ENCODE measurements at places on chromosomes 3 and 15.

GRCh38 chr3:129161860-129162271 is 1.0 kb upstream of the ISY1 start:
- DNase-seq = peak; percentile 52

- no peak for DNase-seq
Measured at GRCh38 chr3:118912188-118912587, 122.5 kb downstream of the IGSF11 start.

DNA sequence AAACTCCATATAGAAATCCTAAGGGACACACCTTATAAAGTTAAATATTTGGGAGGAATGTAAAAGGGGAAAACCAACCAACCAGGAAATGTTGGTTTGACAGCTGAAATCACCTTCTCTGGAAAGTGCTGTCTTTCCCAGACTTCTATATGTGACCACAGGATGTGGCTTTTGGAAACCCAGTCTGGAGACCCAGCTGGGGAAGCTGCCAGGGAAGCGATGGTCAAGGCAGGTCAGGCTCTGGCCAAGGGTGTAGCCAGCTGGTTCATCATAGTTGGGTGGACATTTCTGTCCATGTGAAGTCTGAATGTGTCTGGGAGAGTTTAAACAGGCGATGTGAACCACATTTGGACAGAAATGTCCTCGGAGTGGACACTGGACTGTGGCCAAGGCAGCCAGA is 73.9 kb downstream of the ARNT2 start:
- no peak for DNase-seq

DNA sequence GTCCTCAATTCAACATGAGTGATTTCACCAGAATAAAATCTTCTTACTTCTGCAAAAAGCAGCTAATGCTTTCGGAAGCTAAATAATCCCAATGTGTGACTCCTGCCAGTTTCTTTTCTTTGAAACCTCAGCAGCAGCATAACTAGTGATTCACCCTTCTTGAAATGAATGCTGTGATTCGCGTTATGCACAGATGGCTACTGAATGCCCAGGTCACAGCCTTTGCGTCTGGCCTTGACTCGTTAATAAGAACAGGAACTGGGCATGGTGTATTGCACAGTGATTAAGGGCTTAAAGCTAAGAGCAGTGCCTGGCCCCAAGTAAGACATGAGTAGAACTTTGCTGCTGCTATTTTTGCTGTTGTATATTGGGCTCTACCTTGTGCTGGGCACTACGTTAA is 19.0 kb downstream of the CGNL1 start:
- peak; percentile 54 for DNase-seq

DNA sequence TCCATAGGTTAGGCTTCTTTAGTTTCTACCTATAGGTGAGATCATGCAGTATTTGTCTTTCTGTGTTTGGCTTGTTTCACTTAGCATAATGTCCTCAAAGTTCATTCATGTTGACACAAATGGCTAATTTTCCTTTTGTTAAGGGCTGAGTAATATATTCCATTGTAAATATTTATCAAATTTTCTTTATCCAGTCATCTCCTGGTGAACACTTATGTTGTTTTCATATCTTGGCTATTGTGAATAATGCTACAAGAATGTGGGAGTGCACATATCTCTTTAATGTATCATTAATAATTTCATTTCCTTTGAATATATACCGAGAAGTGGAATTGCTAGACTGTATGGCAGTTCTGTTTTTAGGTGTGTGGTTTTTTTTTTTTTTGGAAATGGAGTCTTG is 250.9 kb upstream of the SEMA6D start:
- peak; percentile 72 for DNase-seq

GRCh38 chr15:81410318-81410753 is 36.3 kb upstream of the TMC3 start:
- peak; percentile 78 for DNase-seq

- no peak for DNase-seq
Measured at GRCh38 chr15:96565266-96565665, 234.8 kb downstream of the NR2F2 start.

- DNase-seq = no peak
Measured at GRCh38 chr3:8656240-8656639, 11.6 kb upstream of the SSUH2 start.

GRCh38 chr3:17092583-17092933 is 207.8 kb downstream of the PLCL2 start:
- DNase-seq = no peak

DNA sequence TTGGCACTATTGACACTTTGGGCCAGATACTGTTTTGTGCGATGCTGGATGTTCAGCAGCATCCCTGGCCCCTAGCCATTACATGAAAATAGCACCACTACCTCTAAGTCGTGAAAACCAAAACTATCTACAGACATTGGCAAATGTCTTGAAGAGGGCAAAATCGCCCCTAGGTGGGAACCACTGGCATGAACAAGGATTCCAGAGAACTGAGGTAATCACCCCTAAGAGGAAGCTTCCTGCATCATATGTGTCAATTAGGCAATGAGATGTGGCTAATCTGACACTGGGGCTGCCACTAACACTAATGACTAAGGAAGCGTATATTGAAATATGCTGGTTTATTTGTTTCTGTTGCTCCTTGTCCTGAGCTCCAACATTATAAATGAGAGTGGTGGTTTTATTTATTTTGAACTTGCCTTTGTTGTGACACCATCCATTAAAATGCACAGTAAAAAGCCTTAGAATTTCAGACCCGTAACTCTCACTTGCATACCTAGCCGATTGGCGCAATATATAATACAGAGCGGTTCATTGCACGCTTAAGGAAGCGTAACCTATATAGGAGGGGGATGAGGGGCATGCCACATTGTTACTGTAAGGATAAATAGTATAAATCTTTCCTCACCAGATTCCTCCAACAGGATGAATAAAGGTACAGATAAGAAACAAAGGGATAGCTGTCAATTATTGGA is 299.8 kb upstream of the CNTN4 start:
- no peak for DNase-seq

DNA sequence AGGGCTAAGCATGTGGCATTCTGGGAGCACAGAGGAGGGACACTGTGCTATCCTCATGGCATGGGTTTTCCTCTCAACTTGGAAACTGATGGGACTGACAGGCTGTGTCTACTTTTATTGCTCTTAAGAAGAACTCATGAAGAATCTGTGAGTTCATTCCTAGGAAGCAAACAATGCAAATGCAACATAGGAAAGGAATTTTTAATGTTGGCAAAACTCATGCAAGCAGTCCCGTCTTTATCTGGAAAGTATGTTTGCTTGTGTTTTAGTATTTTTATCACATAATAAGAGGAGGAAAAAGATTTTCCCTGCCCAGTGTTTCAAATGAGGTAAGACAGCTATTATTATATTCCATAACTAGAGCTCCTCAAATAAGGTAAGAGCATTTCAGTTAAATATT is 89.7 kb downstream of the TRIM42 start:
- DNase-seq = no peak

DNA sequence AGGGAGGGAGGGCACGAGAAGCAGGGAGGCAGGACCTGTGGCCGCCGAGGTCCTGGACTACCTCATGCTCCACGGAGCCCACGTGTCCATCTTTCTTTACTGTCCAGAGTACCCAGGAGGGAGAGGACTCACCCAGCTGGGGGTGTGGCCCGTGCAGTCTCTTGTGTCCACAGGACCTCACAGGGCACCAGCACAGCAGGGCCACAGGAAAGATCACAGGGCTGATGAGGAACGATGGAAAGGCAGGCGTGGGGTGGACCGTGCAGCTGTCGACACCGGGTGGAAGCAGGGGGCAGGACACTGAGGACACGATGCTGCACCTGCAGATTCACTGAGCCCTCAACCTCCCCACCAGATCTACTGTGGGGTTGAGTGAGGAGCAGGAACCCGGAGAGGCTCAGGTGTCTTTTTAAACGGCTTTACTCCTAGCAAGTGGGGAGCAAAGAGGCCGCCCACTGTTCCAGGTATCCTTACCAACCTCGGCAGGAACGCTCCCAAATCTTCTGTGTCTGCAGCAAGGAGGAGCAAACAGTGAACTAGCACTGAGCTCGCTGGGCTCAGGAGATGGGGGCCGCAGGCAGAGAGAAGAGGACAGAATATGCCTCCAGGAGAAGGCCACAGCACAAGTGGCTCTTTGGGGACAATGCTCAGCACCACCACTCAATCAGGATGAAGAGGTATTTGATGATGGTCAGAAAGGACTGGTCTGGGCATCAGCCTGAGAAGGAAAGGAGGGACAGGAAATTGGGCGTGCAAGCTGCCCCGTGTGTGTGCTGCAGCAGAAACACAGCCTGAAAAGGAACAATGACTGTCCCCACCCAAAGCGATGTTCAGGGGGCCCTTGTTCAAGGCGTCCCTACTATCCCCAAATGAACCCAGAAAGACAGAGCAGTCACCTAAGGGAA is 198.8 kb downstream of the XXYLT1 start:
- no peak for DNase-seq

- no peak for DNase-seq
Measured at GRCh38 chr15:73142802-73143762, 90.8 kb downstream of the NEO1 start.

GRCh38 chr3:34851137-34851536 is 788.2 kb upstream of the ARPP21 start:
- DNase-seq = no peak

GRCh38 chr3:54888162-54888561 is 39.7 kb downstream of the LRTM1 start:
- DNase-seq = no peak

DNA sequence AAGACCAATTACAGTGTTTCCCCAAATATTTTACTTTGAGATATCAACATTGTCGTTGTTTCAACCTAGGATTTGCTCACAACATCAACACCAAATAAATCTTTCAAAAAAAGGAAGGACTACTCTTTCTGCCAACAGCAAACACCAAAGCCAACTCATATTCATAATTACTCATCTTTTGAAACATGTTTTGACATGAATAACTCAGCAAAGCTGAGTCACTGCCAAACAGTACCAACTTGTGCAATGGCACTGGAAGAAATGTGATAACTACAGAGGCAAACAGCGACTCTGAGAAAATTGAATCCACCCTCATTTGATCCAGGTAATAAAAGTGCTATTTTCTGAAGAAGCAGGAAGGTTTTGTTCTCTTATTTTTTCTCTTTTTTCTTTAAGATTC is 67.2 kb downstream of the PEX5L start:
- peak; percentile 2 for DNase-seq

- DNase-seq = peak; percentile 54
Measured at GRCh38 chr3:190058521-190059241, 62.0 kb downstream of the P3H2 start.

GRCh38 chr15:47363653-47364052 is 353.7 kb upstream of the SEMA6D start:
- no peak for DNase-seq

GRCh38 chr3:135895106-135895733 is 70.3 kb upstream of the PPP2R3A start:
- peak; percentile 91 for DNase-seq

GRCh38 chr3:136473716-136474326 is 223.7 kb downstream of the PCCB start:
- DNase-seq = no peak

- no peak for DNase-seq
Measured at GRCh38 chr3:147529551-147529950, 120.4 kb downstream of the ZIC1 start.

DNA sequence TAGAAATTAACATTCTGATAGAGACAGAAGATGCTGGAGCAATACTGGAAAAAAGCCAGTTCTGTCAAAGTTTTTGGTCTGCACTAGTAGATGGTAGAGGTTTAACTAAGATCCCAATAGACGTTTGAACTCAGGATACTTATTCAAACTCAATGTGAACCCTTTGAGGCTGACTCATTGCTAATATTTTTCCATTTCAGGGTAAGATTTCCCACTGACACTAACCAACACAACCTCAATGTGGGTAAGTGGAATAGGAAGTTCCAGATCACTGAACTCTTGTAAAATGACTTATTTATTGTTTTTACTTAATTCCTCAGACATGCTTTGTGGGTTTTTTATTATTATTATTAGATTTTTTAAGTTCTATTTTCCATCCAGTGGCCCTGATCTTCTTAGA is 1024.8 kb downstream of the EPHA3 start:
- DNase-seq = no peak

DNA sequence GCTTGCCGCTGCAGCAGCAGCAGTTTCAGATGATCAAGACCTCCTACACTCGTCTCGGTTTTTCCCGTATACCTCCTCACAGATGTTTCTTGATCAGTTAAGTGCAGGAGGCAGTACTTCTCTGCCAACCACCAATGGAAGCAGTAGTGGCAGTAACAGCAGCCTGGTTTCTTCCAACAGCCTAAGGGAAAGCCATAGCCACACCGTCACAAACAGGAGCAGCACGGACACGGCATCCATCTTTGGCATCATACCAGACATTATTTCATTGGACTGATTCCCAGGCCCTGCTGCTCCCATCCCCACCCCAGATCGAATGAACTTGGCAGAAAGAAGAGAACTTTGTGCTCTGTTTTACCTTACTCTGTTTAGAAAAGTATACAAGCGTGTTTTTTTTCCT is 17.6 kb downstream of the CALML4 start:
- peak; percentile 59 for DNase-seq
